NCI-H187 (cell line): ENCODE measurements at places on chromosomes 4 and X.
A peak's percentile ranks its signal among the peaks of the same experiment; 100 is the strongest.

- DNase-seq: no peak
Measured at GRCh38 chrX:112779139-112779538, 61.5 kb downstream of the AMOT start.

- DNase-seq: no peak
Measured at GRCh38 chr4:75653845-75654503, 19.2 kb downstream of the G3BP2 start.

DNA sequence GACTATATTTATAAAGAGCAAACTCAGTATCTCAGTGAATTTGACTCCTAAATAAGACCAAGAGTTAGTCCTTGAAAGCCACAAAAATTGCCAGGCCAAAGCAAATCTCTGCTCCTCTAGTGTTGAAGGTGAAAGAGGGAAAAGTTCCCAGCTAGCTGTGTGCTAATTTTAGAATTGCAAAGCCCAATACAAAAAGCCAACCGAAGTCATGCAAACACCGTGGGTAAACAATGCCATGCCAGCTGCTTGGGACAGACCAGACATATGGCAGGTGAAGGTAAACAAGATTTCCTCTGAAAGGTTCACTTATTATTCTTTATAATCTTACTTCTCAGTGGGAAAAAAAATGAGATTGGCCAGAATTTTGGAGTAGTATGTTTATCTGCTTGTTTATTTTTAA lies 80.5 kb upstream of the LNX1 start:
- DNase-seq: peak; percentile 7

GRCh38 chrX:137031039-137031438 lies 2.8 kb downstream of the GPR101 start:
- no peak for DNase-seq

DNA sequence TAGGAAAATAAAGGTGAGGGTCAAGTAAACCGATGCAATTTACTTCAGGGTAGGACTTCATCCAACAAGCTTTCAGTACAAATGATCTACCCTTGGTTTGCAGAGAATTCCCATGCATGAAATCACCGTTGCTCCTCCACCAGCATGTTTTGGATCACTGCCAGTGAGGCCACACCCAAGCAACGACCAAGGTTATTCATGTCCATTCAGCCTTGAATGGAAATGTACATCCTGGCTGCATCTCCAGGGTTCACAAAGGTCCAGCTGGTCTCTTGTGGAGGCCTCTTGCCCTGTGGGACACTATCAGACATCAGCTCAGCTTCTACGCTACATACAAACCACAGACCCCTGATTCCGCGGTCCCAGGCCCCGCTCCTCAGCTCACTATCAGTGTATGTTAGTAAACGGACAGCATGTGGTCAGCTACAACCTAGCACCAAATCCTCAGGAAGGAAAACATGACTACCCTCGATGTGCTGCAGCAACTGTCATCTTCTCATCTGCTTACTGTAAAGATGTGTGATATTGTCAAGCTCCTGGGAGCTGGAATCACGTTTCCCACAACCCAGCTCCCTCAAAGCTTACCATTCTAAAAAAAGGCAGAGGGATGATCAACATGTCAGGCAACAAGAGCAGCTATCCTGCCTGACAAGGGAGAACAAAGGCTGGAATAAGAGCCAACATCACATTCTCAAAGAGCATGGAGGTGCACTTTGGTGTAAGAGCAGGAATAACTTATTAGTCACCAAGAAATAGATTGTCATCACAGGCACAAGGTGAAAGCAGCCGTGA lies 4.9 kb downstream of the LYAR start:
- no peak for DNase-seq

DNA sequence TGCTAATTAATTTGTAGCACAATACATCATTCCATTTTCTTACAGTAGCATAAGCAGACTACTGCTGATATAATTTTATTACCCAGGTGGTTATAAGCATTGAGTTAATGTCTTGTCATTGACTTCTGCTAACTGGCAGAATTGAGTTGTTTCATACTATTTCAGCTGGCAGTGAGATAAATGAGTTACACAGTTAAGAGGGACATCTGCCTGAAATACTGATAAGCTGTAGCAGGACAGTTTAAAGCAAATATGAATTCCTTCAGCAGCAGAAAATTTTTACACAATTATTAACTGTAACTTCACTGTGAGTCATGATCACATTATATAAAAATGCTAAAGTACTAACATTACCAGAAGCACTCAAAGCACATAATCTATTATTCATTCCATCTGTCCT lies 326.8 kb downstream of the INPP4B start:
- no peak for DNase-seq

DNA sequence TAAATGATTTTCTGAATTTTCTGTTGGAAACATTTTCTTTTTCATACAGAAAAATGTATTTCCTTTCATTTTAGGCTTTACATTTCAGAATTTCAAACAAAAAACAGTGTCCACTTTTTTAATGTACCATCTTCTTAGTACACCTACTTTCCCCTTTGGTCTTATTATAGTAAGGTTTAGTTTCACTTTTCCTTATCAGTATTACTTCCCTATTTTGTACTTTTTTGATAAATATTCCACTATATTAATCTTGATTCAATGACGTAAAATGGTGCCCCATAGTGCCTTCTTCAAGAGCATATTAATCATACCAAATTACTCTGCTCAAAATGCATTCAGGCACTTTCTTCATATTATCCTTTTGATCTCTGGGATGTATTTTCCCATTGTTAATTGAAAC lies 52.5 kb downstream of the BANK1 start:
- DNase-seq: no peak

DNA sequence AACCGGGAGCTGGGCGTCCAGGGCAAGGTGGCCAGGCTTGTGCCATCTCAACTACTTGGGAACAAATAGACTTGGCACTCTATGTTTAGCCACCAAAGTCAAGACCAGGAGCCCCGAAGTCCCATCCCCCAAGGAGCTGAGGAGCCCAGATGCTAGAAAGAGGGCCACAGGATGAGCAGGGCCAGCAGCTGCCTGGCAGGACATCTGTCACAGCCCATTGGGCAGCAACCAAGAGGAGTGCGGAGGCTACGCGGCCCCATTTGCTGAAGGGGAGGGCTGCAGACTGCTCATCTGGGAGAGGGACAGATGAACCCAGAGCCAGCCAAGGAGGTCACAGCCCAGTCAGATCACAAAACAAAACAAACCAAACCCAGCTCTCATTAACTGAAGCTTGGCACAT lies 22.9 kb upstream of the SOWAHD start:
- no peak for DNase-seq

- no peak for DNase-seq
Measured at GRCh38 chr4:94452476-94453371, 982 bp downstream of the PDLIM5 start.

DNA sequence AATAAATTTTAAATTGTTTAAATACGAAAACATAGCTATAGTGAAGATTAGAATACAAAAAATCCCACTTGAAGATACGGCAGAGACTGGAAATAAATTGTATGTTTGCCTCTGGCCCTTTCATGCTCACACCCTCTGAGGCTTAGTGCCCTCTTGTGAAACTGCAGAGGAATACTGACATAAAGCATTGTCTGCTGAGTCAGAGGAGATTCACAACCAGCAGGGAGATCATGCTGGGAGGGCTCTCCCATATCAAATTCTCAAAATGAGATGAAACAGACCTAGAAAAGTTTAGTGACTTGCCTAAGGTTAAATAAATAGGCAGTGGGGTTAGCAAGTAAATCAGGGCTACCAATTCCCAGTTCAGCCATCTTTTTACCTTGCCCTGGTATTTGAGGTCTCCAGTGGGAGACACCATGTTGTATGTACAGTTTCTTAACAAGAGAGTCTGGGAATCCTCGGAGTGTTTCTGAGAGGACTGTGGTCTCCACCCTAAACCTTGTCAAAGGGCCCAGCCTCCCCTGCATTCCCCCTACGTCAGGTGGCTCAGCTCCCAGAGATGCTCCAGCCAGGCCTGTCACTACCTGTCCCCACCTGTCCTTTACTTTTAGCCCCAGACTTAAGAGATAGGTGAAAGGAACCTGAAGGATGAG lies 581.4 kb upstream of the DIPK2B start:
- DNase-seq: no peak

GRCh38 chr4:121155893-121156292 lies 8.2 kb downstream of the TNIP3 start:
- DNase-seq: no peak

DNA sequence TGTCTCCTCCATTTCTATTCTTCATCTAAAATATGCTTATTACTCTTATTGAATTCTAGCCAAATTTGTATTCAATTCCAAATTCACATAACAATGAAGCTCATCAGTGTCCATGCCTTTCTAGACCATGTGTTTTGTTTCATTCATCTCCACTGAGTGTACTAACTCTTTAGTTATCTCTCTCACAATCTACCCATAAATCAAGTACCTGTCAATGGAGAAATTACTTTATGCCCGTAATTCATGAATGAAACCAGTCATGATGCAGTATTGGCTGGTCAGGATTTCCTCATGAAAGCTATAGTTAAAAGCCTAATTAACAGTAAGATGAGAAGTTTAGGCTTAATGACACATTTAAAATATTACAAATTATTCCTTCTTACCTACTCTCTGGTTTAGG lies 12.2 kb upstream of the TMPRSS11F start:
- DNase-seq: no peak

GRCh38 chr4:62927574-62927973 lies 1481.7 kb downstream of the TECRL start:
- DNase-seq: no peak

DNA sequence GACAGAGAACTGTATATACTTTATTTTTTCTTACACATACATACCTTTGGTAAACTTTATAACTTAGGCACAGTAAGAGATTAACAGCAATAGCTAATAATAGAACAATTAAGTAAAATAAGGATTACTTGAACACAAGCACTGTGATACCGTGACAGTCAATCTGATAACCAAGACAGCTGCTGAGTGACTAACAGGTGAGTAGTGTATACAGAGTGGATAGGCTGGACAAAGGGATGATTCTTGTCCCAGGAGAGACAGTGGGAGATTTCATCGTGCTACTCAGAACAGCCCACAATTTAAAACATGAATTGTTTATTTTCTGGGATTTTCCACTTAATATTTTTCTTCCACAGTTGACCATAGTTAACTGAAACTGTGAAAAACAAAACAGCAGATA lies 411.8 kb downstream of the PPP1R2C start:
- no peak for DNase-seq

DNA sequence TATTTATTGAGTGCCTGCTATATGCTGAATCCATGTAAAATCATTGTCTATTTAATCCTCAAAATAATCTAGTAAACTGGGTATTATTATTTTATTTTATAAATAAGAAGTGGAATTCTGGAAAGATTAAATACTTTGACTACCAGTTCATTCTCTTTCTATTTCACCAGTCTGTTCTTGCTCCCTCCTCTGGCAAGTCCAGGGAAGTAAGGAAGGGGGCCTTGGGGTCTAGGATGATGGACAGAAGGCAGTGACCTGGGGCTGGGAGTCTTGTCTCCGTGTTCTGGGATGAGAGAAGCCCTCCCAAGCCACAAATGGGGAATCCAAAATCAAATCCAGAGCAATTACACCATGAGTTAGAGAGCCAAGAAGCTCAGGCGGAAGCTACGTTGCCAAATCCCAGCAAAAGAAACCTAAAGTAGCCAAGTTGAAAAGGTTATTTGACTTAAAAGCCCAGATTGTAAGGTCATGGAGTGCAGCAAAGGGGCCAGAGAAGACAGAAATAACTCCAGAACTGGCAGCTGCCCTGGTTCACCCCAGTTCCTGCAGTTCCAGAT lies 28.3 kb upstream of the PARM1 start:
- no peak for DNase-seq

DNA sequence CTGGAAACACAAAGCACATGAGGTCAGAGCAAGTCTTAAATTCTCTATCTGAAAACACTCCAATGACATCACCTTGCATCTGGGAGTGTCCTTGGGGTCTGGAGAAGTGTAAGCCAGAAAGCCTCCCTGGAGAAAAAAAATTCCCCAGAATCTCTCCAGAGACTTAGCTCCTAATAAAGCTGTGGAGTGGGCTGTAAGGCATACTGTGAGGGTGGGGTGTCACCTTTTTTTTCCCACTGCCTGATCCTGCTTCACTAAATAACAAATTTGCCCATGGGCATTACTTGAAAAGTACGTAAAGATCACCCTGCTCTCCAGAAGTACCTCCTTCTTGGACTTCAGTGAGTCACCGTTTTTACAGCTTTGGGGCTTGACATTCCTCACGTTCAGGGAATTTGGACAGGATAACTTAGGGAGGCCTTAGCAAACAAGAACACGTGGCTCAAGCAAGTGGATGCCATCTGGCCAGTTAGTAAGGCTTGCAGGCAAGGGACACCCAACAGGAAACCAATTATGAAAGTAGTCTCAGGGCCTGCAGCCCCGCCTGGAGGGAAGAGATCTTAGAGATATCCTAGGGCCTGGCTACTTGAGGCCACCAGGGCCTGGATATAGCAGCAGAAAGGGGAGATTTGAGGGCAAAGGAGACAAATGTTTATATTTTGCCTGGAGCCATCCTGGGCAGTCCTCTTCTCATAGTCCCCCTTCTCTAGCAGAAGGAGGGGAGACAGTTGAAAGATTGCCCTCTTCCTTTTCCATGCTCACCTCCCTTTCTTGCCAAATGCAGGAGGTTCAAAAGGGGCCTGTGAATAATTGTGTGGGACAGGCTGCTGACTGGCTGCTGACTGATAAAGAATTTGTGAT lies 60.1 kb upstream of the PLAC1 start:
- DNase-seq: no peak

GRCh38 chrX:51496501-51497291 lies at the start of gene NUDT11:
Gene NUDT11 (minus strand): TSS chrX:51496592. CDS start chrX:51496444, 148 bp downstream.
- DNase-seq: no peak

DNA sequence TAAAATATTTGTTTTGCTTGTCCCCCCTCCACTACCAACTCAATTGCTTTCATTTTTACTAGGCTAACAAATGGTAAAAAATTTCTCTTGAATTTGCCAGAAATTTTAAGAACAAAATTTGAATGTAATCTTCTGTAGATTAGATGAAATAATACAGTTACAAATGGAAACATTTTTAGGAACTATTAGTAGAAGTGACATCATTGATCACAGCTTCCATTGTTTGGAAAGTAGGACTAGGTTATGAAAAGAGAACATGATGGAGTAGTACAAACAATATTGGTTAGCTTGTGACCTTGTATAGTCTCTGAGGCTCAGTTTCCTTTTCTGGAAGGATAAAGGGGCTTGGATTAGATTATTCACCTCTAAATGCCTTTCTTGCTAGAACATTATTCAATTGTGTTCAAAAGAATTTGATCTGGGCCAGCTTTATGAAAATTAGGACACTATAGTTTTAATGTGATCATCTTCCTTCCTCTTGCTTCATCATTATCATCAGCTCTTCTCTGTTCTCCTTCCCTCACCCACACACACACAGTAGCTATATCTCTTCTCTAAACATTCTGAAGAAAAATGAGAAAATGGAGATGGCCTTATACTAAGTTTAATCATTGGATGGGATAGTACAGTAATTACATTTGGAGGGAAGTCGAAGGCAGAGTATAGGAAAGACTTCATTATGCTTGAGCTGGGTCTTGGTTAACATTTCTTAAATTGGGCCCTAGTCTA lies 9.9 kb downstream of the MTMR1 start:
- DNase-seq: no peak

GRCh38 chr4:184067931-184068554 lies 149.6 kb downstream of the ENPP6 start:
- no peak for DNase-seq

- no peak for DNase-seq
Measured at GRCh38 chrX:19735244-19735643, 152.2 kb downstream of the SH3KBP1 start.

- no peak for DNase-seq
Measured at GRCh38 chr4:157564771-157565170, 344.2 kb downstream of the GRIA2 start.
